Stimulated activated CD8-positive, alpha-beta memory T cell treated with anti-CD3 and anti-CD28 coated beads, Interleukin-15, amount 100 ng/mL, for 24 hours (primary cell): ENCODE measurements at places on chromosomes 3 and 15.

- DNase-seq, result no peak
These were observed 36.9 kb upstream of the TRIM59 start for GRCh38 chr3:160486459-160486869.

- no peak for DNase-seq
These were observed 131.7 kb upstream of the PLXND1 start for GRCh38 chr3:129738172-129738571.

GRCh38 chr15:73322665-73323373 is 45.9 kb downstream of the HCN4 start:
- DNase-seq, result no peak

DNA sequence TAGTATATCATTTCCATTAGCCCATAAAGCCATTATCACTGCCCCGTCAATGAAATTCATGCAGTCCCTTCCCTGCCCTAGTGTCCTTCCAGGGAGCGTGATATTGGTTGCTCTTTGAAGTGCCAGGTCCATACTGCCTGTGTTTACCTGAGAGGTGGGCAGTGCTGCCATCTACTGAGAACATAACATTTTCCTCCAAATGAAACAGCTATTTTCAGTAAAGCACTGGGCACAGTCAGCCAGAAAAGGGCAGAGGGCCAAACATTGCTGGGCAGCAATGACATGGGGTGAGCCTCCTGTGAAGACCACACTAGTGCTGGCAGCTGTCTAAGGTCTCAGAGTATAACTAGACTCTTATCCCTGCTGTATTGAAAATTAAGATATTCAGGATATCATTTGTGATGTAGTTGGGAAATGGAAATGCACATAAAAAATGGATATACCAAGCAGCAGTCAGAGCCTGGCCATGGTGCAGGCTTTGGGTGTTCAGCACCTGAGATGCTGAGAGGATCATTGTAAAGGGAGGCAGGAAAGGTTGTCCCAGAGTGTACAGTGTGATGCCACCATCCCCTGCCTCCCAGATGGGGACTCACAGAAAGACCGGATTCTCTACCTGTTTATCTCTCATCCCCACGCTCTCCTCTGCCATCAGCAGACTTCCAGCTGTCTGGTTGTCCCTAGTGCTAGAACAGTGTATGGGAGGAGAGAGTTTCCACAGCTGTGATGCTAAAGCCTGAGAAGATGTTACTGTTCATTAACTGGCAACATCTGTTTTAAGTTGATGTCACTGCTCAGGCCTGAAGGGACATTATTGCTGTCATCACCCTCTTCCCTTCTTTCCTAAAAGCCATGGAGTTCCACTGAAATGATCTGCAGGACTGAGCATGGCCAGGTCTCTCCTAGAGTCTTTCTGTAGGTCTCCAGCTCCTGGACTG is 108.8 kb downstream of the ARNT2 start:
- no peak for DNase-seq

- no peak for DNase-seq
These were observed 32.2 kb downstream of the COL8A1 start for GRCh38 chr3:99670556-99670950.

DNA sequence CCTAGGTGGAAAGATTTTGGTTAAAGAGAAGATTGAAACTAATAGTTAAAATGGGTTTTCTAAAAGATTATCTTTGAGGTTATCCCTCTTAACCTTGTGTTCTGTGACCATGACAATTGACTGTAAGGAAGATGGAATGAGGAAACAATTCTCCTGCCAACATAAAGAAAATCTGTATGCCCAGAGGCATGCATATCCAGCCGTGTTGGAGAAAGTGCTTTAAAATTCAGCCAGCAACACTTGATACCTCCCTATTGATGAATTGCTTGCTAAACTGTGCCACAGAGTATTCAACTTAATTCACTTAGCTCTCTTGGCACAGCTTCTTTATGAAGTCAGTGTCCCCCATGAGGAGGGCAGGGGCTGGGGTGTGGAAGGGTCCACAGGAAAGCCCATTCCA is 203.5 kb downstream of the UBE2E2 start:
- no peak for DNase-seq

DNA sequence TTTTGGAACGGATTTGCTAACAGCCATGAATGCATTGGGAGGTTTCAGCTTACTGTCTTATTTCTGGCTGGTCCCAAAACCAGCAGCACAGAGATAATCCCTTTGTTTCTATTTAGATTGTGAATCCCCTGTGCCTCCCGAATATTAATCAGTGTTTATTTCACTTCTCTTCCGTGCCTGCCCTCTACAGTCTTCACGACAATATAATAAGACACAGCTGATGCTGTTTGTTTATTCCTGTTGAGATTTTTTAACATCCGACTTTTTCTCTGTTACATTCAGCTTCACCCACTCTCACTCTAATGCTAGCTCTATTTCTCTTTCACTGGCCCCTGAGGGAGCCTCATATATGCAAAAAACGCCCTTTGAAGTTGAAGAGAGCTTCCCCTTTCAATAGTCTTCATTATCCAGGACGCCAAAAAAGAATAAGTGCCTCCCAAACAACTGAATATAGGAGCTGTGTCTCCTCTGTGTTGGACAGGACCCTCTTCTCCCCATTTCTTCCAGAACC is 995.3 kb downstream of the ROBO2 start:
- DNase-seq, result no peak

- DNase-seq, result no peak
These were observed 44.8 kb downstream of the TBC1D2B start for GRCh38 chr15:78032671-78033070.

GRCh38 chr15:81321667-81322066 is 2.3 kb downstream of the STARD5 start:
- no peak for DNase-seq

DNA sequence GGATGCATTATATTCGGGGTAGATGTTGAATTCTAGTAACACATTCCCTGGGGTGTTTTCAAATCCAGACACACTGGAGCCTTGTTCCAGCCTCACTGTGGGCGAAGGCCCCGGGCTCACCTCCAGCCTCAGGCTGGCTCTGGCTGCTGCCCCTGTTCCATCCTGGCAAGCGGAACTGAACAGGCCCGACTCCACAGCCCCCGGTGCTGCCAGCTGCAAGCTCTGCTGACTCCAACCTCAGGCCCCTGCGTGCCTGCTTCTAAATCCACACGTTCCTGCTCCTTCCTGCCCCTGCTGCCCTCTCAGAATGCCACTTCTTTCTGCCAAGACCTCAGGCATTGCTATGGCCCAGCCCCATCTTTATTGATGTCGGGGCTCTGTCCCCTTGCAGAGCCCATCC is 90.6 kb downstream of the LIPC start:
- DNase-seq, result no peak

DNA sequence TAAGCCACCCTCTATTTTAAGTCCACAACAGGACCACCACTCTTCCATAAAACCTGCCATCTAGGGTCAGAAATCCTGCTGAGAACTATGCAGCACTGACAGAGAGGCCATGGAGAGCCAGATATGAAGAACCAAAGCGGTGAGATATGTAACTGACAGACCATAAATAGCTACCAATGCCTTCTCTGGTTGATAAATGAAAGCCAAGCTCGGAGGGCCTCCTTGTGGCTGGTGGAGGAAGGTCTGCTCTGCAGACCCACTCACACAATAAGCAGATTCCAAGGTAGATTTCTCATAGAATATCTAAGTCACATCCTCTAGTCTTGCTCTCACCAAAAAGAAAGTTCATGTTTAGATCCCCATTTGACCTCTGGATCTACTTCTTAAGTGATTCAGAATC is 38.9 kb downstream of the RYK start:
- DNase-seq, result no peak

DNA sequence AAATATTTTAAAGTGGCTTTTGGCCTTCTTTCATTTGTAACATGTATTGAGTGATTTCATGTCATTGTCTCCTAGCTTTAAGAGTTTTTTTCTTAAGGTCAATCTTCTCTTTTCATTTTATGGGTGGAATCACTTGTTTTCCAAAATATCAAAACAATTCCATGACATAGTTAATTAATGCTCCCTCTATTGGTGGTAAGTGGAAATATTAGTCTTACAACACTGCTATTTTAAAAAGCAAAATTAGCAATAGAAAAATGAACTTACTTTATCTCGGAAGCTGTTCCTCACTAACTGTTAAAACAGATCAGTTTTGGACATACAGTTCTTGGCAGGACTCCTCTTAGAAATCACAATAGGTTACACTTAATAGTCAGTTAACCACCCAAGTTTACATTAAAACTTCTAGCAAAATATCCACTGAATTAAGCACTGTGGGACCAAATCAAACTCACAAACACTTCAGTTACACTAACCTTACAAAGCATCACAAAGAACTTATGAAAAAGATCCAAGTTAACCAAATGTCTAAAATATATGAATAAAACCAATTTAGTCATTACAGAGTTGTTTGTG is 42.4 kb downstream of the TIGIT start:
- no peak for DNase-seq

DNA sequence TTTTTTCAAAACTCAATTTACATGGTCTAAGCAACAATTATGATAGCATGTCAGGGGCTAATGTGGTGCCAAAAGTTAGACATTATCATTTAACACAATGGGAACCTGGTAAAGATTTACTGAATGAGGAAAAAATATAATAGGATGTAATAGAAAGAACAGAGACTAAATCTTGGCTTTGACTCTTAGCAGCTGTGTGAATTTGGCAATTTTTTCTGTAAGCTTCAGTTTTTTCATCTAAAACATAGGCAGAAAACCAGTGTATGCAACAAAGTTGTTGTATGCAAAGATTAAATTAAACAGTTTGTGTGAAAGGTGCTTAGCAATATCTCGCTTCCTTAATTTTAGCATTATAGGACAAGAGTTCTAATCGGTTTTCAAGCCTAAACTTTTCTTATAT is 57.6 kb downstream of the ZBTB20 start:
- DNase-seq, result no peak

GRCh38 chr15:39761006-39761405 is 21.6 kb downstream of the FSIP1 start:
- no peak for DNase-seq

- no peak for DNase-seq
These were observed 1.5 kb downstream of the GLB1 start for GRCh38 chr3:33095436-33095835.

DNA sequence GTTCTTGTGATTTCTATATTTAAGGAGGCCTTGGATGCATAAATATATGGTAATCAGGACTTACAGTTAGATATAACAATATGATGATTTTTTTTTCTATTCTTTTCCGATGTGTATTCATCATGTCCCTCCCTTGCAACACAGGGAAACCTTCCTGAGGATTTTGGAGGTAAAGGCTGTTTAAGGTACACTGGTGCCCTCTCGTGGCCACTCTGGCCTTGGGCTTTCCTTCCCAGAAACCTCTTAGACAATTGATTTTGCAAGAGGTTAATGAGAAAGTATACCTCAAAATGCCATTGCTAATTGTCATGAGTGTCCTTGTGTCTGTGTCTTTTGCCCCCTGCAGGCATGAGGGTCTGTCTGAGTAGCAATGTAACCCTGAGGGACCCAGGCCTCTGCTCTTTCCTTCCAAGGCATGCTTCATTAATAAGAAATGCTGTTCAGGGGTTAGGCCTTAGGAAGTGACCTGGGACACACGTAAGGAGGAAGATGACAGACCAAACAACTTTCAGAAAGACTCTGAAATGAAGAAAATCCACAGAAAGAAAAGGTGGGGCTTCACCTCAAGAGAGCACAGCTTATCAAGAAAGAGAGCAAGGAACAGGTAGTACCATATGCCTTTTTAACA is 70.3 kb upstream of the PPP2R3A start:
- peak; percentile 6 for DNase-seq

GRCh38 chr3:184236033-184236410 is 6.6 kb downstream of the VWA5B2 start:
- DNase-seq, result no peak

DNA sequence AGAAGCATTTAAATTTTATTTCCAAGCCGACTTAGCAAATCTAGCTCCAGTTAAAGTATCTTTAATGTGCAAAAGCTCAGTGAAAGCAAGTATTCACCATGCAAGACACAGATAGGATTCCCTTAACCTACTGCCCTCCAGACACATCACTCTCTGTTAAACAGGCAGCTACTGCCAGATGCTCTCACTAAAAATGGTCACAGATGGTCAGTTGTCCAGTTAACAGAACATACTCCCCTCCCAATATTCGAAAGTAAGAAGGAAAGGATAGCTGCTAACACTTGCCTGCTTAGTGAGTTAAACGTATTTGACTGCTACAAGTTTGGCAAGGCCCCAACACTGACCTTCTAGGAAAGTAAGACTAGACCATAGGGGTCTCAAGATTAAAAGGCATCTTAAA is 73.7 kb downstream of the PRTG start:
- DNase-seq, result no peak

DNA sequence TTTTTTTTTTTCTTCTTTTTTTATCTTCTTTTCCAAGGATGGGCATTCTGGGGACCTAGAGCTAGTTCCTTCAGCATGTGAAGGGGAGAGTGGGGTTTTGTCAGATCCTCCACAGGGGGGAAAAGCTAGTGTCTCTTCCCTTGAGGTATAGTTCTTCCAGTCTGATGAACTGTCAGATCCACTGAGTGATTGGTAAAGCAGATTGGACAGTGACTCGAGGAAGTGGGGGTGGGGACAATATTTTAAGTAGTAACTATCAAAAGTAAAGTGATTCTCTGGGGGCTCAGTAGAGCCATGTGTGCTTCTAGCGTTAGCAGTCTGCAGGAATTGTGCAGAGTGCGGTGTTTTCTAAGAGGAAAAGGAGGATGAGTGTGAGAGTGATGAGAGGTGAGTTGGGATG is 62.0 kb upstream of the TRIM71 start:
- DNase-seq, result no peak

DNA sequence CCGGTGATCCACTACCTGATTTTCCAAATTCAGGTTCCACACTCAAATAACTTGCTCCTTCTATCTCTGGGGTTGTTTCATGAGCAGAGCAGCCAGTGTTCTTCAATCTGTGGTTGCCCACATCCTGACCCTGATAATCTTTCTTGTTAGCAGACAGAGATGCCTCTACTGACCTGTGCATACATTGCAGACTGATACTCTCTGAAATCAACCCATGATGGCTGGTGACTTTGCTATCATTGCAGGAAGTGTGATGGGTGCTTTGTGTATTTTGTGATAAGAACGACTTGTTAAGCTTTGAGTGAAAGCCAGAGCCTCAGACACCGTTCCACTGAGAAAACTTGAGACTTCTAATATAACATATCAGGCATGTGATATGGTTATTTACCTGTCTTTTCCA is 39.9 kb downstream of the GATM start:
- DNase-seq, result no peak

DNA sequence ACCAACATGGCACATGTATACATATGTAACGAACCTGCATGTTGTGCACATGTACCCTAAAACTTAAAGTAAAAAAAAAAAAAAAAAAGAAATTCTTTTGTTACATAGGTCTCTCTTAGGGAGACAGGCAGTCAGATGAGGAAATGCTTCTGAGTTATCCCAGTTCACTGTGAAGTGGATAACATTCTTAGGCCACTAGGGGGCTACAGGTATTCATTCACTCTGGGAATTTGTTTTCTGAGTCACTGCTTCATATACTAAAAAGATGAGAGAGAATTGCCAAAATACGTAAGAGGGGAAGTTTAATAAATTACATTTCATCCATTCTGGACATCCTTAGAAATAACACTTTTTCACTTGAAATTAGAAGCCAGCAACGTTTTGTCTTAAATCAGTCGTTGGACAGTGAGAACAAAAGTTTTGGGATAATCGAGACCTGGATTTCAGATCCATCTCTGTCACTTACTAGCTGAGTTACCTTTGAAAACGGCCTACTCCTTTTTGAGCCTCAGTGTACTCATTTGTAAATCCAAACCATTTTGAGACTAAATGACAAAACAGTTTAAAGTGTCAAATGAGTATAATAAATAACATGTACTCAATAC is 738.4 kb upstream of the ALCAM start:
- DNase-seq, result no peak
